ENCODE measurements at places on chromosomes 2 and 18. TPM values are rescaled to one million over a fixed set of nuclear protein-coding genes. Genes with fewer than 3 reads are reported as not detected.

DNA sequence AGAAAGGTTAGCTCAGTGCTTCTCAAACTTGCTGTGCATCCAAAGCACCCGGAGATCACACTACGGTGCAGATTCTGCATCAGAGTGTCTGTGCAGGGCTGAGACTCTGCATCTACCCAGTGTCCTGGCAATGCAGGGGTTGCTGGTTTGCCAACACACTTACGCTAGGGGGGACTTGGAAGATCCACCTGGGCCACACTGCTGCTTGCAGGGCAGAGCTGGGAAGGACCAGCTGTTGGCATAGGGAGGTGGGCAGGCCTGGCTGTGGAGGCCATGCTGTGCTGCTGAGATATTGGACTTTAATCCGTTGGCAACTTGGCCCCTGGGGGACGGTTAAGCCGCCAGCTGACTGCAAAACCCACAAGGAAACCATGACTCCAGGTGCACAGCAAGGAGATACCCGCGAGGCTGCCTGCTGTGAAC is 397.6 kb upstream of the HS6ST1 start:
- H3K4me3 ChIP-seq: no peak overlapping the region
- no peaks in the 10 kb centered on the region for H3K4me1 ChIP-seq
- no peak overlapping the region for H3K27ac ChIP-seq
- no peaks in the 10 kb centered on the region for H3K36me3 ChIP-seq

Gene NPPC
- 0.35 TPM for total RNA-seq

Gene RAD51AP2
- total RNA-seq: not detected

GRCh38 chr2:39858677-39859076 is 79.6 kb upstream of the THUMPD2 start:
- H3K4me1 ChIP-seq: no peaks in the 10 kb centered on the region
- H3K27me3 ChIP-seq: peaks cover 8% of the 10 kb centered on the region
- no peak overlapping the region for H3K4me3 ChIP-seq
- no peak for DNase-seq
- H3K36me3 ChIP-seq: no peaks in the 10 kb centered on the region
- H3K27ac ChIP-seq: no peak overlapping the region

- H3K4me3 ChIP-seq: no peak overlapping the region
- H3K36me3 ChIP-seq: no peaks in the 10 kb centered on the region
- peaks cover 4% of the 10 kb centered on the region for H3K4me1 ChIP-seq
- H3K27me3 ChIP-seq: no peaks in the 10 kb centered on the region
These were observed 86.9 kb upstream of the RBBP8 start for GRCh38 chr18:22846088-22846683.

GRCh38 chr2:61632276-61633169 is 94.4 kb upstream of the XPO1 start:
- H3K27ac ChIP-seq: no peak overlapping the region
- no peak for DNase-seq
- H3K36me3 ChIP-seq: no peaks in the 10 kb centered on the region
- H3K27me3 ChIP-seq: peaks cover 2% of the 10 kb centered on the region
- no peak overlapping the region for H3K4me3 ChIP-seq
- no peaks in the 10 kb centered on the region for H3K4me1 ChIP-seq

Gene DSEL
- total RNA-seq: 0.09 TPM

DNA sequence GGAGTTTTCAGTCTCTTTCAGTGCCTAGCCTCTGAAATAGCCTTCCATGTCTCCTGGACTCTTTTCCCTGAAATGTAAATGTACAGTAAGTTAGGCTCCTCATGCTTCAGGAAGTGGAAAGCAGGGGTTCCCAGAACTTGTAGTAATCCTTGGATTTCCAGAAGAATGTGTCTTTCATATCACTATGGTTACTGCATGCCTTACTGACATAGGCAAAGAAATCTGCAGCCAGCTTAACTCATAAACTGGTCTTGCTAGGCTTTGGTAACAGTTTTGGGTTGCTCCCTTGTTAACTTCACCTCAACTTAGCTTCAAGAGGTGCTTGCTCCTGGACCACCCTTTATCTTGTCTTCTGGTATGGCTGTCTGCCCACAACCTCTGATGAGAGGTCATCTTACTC is 686.8 kb upstream of the DDX18 start:
- no peak overlapping the region for H3K4me3 ChIP-seq
- H3K4me1 ChIP-seq: no peaks in the 10 kb centered on the region
- H3K27ac ChIP-seq: no peak overlapping the region
- DNase-seq: no peak

DNA sequence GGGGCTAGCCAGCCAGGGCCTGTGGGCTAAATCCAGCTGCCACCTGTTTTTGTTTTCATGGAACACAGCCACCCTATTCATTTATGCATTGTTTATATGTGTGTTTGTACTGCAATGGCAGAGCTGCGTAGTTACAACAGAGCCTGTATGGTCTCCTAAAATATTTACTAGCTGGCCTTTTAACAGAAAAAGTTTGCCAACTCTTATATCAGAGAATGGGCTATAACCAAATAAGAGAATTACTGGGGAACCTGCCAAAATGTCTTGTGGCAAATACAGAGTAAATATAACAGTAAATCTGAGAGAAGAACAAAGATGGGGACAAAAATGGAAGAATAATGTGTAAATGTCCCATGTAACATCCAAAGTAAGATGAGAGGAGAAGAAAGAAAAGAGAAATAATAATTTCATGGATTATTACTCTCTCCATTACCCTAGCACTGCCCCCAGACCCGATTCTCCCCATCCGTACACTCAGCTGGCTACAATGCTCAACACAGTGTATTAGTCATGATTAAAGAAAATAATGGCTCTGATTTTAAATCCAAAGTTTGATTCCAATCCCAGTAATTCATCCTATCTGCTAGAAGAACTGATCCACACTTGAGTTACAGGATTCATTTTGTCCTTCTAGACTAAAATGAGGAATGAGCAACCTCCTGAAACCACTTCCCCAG is 249.3 kb downstream of the LRATD1 start:
- no peak overlapping the region for H3K27ac ChIP-seq
- no peak overlapping the region for H3K4me3 ChIP-seq
